Vagina (tissue), 2 donors: ENCODE measurements at places on chromosomes 3 and 15. TPM values are rescaled to one million over a fixed set of nuclear protein-coding genes. Genes with fewer than 3 reads are reported as not detected.

MUC20 gene
- 23.8 TPM for total RNA-seq

ZPLD1 gene
- not detected for total RNA-seq

GJD2 gene
- total RNA-seq = not detected

STRA6 gene
- total RNA-seq = 0.98 TPM

TMEM41A gene
- total RNA-seq = 9.6 TPM

ARNT2 gene
- total RNA-seq = 8.1 TPM

TFRC gene
- total RNA-seq = 61.6 TPM

TEX55 gene
- not detected for total RNA-seq

MYL3 gene
- not detected for total RNA-seq

FANCD2OS gene
- not detected for total RNA-seq

DNA sequence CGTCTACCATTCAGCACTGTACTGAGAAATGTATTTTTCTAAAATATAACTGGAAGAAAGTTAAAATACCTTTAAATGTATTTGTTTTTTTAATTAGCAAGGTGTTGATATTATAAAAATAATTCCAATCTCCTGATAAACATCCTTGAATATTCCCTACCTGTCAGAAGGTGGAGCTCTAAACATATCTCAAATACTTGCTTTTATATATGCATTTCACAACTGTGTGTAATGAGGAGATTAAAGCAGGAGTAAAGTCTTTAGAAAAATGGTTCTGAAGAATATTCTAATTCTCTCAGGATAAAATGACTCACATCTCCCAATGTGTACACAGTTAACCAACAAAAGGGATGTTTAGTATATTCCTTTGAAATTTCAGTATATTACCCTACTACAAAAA is 422.7 kb downstream of the PLCL2 start:
- no peak for DNase-seq

- DNase-seq = no peak
Observed at GRCh38 chr3:112327371-112327951, 5.5 kb upstream of the CD200 start.

DNA sequence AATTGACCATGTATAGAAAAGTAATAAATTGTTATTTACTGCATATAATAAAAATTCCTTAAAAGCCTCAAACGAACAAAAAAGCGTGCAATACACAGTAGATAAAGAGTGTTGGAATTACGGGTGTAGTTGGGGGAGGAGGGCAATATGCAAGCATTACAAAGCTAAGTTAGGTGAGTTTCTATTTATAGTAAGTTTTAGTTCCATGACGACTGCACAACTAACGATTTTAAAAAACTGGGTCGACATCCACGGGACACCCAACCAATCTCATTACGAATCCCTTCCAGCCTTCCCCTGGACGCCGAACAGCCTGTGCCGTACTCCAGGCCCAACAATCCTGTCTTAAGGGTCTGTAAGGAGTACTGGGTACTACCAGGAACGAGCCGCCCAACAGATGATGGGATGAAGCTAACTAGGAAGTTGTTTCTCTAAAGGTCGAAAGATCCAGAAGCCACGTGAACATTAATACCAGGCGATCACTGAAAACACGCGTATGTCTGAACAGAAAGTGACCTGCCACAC is 677 bp downstream of the POLQ start:
- DNase-seq = no peak

DNA sequence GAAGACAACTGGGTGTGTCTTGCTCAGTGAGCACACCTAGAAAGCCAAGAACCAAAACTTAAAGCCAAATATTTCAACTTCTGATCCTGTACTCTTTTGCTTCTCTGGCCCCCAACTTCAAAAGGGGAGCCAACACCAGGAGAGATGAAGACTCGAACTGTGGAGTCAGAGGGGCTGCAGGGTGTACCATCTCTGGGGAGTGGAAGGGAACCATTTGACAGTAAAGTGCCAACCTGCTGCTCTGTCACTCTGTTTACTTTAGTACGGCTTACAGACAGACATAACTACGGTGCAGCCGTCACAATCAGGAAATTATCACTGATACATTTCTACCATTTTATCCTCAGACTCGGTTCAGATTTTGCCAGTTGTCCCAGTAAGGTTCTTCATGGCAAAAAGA is 1.6 kb downstream of the FBXO22 start:
- no peak for DNase-seq

DNA sequence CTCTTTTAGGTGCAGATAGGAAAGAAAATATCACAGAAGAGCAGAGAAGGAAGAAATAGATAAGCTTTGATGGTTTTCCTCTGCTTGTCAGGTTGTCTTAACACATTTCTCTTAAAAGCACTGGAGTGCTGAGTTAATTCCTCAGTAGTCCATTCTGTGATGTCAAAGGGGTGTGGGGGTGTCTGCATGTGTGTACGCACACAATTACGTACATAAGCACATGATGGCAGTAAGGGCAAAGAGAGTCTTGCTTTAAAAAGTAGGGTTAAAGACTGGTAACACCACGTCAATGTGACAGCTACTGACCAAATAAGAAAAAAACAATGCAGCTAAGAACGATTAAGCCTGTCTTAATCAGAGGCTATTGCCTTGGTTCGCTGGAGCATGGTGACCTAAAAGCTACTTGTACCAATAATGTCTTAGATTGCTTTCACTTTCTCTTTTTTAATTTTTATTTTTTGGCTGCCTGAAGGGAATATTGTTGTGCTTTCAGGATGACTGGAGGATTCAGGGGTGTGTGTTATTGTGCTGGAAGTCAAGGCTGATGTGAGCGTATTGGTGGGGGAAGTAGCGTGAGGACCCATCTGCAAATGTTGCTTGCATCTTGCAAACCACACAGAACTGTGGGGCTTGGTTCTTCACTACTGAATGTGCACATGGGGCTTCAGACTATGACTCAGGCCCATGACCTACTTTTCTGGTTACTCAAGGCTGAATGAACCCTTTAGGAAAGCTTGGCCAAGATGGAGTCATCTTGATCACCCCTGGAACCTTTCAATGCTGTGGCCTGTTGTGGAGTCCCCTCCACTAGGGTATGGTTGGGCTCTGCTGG is 417.8 kb upstream of the TPM1 start:
- no peak for DNase-seq

DNA sequence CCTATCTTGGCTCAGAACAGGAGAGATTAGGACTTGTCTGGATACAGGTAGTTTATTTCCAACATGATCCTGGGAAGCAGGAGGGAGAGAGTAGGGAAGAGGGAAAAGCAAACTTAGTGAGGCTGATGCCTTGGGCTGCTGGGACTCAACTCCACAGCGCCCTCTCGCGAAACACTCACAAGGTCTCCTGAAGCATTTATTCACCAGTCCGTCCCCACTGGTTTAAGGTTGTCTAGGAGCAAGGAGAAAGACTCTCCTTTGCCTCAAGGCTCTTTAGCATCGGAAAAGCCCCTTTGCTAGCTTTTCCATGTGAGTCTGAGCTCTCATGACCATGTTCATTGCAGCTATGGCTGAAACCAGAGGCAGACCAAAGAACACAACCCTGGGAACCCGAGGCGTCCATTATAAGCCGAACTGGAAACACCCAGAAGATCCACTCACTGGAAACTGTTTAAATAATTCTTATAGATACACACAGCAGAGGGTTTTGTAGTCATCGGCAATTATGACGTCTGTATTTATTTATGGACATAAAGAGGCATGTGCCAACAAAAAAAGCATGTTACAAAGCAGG is 244.5 kb downstream of the CD47 start:
- DNase-seq = no peak

GRCh38 chr3:161222662-161223061 is 1.6 kb downstream of the NMD3 start:
- no peak for DNase-seq

DNA sequence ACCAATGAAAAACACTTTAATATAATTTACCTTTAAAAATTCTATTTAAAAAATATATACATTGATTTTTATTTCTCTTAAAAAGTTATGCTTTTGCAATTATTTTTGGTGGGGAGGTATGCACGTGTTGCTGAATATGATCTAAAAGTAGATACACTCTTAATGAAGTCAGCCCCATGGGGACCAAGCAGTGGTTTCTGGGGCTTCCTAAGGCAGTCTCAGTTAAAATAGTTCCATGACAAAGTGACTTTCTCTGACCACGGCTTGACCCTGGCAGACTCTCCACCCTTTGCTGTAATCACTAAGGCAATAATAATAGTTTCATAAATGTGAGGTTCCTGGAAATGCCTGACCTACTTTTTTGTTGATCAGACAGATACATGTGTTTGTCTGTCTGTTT is 50.4 kb downstream of the CCR4 start:
- no peak for DNase-seq

DNA sequence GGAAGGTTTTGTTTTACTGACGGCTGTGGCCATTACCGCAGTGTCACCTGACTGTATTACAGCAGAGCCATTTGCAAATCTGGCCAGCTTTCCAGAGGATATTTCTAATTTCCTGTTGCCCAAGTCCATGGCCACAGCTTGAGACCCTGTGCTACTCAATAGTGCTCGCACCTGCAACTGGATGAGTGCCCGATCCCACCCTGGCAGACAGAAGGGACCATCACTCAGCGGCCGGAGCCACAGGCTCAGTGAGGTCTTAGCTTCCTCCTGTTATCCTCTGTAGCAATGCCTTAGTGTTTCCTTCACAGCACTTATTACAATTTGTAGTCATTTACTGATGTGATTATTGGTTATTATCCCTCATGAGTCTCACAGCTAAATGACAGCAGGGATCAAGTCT is 184.8 kb downstream of the LRRN1 start:
- DNase-seq = no peak

DNA sequence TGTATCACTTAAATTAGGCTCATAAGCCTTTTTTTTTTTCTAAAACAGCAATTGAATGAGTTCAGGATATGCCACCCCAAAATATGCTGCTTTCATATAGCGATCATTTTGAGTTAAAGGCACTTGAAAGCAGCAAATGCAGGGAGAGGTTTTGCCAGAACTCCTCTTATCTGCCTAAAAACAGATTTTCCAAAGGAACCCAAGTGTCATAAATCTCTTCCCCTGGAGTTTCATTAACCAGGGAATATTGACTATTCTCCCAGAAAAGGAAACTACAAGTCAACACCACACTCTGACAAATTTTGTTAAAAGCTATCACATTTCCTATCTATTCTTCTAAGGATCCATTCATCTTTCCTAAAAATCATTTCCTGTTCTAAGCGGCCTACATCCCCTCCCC is 11.3 kb downstream of the DNAAF4 start:
- no peak for DNase-seq

DNA sequence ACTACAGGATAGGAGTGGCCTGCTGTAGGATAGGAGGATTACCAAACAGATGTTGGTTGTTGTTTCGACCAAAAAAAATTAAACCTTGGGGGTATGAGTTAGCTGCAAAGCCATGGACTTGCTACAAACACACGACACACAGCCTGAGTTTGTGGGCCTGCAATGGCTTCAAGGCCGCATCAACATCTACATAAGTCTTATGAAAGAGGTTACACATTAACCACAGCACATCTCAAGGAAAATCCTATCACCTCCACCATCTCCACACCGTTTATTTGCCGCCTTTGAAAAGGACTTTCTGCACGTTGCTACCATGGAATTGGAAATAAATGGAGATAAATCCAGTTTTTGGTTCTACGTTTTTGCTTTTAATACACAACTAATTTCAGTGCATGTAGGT is 23.0 kb downstream of the LRIG1 start:
- no peak for DNase-seq

DNA sequence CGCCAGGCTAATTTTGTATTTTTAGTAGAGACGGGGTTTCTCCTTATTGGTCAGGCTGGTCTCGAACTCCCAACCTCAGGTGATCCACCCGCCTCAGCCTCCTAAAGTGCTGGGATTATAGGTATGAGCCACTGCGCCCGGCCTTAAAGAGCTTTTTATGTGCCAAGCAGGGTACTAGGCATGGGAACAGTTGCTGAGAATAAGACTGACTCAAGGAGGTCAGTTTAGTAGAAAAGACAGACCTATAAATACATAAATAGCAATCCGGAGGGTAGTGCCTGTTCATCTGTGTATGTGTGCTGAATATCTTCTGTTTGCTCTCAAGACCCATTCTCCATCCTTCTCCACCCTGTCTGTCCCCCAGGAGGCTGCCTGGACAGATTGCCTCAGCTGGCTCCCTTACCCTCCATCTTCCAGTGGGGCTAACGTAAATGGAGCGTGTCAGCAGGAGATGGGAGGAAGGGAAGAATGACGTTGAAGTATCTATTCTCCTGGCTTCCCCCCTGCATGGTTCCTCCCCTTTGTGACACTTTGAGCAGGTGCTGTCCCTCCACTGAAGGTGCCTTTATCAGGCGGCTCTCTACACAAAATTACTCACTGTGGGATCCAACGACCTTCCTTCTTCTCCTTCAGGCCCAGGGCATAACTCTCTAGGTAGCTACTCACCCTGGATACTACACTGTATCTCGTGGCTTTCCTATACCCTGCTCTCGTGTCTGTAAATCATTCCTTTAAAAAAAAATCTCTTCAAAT is 31.1 kb downstream of the FBXO40 start:
- no peak for DNase-seq

GRCh38 chr3:157581371-157581770 is 78.2 kb upstream of the VEPH1 start:
- no peak for DNase-seq

GRCh38 chr3:4503050-4503449 is 9.9 kb downstream of the ITPR1 start:
- no peak for DNase-seq

GRCh38 chr3:174016186-174016585 is 618.6 kb downstream of the NLGN1 start:
- DNase-seq = no peak

DNA sequence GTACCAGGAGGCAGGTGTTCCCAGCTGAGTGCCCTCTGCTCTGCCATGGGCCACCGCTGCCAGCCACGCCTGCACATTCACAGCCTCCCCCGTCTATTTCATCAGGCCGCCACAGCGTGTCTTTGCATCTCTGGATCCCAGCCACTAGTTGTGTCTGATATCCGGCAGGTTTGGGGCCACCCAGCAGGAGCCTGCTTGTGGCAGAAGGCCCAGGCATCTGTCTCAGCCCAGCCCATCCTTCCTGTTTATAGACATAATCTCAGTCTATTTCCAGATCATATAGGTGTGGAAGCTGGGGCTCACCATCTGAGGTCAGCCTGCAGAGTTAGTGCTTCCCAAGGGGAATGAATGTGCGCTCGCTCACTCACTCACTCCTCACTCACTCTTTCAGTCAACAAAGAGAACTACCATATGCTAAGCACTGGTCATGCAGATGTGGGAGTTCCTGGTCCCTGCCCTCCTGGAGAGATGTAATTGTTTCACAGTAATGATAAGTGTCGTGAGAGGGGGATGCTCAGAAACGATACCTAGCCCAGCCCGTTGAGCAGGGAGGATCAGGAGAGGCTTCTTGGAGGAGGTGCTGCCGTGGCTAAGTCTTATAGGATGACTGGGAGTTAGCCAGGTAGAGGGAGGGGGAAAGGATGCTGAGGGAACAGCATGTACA is 60.6 kb downstream of the FGD5 start:
- DNase-seq = no peak

DNA sequence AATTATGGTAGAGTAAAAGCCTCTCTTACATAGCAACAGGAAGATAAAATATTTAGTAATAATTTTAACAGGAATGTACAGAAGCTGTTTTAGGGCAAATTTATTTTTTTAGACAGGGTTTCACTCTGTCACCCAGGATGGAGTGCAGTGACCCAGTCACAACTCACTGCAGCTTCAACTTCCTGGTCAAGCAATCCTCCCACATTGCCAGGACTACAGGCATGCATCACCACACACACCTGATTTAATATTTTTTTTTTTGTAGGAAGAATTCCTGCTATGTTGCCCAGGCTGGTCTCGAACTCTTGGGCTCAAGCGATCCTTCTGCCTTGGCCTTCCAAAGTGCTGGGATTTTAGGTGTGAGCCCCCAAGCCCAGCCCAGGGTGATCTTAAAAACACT is 61.1 kb downstream of the PCCB start:
- DNase-seq = no peak
